ENCODE measurements at places on chromosomes 2 and 18.

- no peak for DNase-seq
These were observed 71.4 kb downstream of the COPS8 start for GRCh38 chr2:237156857-237157779.

GRCh38 chr2:183070942-183071844 lies 7.4 kb upstream of the DUSP19 start:
- no peak for DNase-seq

- DNase-seq = no peak
These were observed 92.5 kb upstream of the EML6 start for GRCh38 chr2:54630858-54631497.

- DNase-seq = no peak
These were observed 98.8 kb downstream of the ADCYAP1 start for GRCh38 chr18:1003499-1003898.

GRCh38 chr2:98665677-98666076 lies 57.3 kb downstream of the UNC50 start:
- DNase-seq = no peak

GRCh38 chr2:189076120-189076519 lies 101.9 kb downstream of the COL3A1 start:
- DNase-seq = no peak

DNA sequence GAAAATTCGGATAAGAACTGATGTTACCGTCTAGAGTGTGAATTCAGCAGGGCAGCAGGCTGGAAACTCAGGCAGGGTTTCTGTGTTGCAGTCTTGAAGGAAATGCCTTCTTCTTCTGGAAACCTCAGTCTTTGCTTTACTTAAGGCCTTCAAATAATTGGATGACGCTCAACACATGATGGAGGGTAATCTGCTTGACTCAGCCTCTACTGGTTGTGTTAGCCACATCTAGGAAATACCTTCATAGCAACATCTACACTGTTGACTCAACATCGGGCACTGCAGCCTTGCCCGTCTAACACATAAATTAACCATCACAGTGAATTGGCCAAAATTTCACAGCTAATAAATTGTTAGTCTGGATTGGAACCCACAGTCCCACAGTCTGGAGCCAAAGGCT lies 37.2 kb downstream of the YPEL5 start:
- no peak for DNase-seq

DNA sequence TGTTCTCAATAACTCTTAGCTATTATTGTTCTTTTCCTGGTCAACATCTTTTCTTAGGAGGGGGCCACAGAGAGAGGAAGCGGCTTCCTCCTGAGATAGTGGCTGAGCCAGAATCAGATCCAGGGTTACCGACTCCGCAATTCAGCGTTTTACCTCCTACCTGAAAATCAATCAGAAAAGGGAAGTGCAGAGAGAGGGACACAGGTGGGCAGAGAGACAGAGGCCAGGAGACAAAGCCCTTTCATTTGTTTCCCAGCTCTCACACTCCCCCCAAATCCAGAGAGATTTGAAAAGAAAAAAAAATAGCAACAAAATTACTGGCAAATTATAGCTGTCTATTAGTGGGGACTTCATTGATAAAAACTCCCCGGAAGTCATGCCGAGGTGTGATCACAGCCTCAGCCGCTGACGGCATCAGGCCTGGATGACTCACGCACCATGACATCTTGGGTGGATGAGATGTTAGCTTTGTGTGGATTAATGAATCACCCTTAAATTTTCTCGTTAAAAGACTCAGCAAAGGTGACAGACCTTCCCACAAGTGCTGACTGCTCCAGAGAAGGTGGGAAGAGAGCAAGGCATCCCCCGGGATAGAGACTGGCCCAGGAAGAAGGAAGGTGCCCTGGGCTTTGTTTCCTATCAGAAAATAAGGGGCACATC lies 120.7 kb downstream of the LOXHD1 start:
- DNase-seq = no peak

DNA sequence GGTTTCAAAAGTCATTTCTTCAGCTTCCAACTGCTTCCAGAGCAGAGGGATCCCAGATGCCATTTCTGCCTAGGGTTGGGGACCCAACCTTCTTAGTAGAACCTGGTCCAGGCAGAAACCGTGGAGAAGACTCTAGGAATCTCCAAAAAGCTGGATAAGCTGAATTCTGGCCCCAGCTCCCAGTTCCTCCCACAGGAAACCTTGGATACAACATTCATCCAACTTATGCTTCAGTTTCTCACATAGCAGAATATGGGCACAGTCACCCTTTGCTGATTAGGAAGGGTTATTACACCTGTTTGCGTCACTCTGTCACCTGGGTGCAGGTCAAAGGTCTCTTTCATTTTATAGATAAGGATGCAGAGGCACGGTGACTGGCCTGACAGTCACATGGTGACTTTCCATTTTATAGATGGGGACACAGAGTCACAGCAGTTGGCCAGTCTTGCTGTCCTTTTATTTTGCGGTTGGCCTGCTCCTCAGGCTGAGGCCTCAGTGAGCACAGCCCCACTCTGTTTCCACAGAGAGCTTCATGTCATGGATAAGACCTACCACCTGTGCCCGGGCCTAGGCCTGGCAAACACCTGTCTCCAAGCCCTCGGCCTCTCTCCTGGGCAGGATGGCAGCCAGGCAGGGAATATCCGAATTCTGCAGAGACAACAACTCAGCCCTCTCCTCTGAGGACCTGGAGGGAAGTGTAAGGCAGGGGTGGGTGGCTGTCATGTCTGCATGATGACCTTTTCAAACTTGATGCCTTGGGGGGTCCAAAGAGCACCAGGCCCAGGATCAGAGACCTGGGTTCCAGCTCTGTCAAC lies 148.8 kb downstream of the SMAD7 start:
- DNase-seq = no peak

- no peak for DNase-seq
These were observed 38.9 kb upstream of the LDLRAD4 start for GRCh38 chr18:13179566-13180113.

GRCh38 chr2:16654833-16655444 lies 10.7 kb downstream of the CYRIA start:
- DNase-seq = no peak
